ENCODE measurements at places on chromosomes 5 and 9.

GRCh38 chr9:124344291-124345050, 70.8 kb downstream of the PSMB7 start:
- DNase-seq, result no peak

- DNase-seq, result no peak
Measured at GRCh38 chr5:114447084-114447773, 85.4 kb downstream of the KCNN2 start.

DNA sequence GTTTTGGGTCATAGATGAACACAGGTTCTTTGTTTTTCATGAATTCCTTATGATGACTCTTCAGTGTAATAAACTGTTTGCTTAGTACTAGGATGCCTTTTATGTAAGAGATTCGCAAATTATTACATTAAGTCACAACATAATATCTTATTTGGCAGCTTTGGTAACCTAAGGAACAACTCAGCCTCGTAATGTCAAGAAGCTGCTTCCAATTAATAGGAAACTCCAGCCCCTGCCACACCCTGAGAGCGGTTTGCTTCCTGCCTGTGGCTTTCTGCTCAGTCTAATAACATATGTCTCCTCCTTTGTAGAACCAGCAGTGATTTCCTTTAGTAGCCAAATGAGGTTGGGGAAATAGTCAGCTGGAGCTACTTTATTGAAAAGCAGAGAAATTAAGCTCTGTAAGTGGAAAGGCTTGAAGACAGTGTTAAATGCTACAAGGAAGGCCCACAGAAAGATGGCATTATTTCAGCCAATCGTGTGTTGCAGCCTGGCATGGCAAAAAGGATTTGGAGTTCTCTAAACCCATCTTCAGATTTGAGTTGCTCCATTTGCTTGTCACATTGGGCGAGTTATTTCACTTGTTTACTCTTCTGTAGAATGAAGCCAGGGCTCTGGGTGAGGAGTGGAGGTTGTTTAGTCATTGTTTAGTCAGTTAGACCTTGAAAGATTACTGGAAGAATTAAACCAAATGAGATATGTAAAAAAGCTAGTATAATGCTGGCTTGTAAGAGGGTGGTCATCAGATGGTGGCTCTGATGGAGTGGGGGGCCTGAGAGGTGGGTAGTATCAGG, 54.1 kb downstream of the MTAP start:
- no peak for DNase-seq

DNA sequence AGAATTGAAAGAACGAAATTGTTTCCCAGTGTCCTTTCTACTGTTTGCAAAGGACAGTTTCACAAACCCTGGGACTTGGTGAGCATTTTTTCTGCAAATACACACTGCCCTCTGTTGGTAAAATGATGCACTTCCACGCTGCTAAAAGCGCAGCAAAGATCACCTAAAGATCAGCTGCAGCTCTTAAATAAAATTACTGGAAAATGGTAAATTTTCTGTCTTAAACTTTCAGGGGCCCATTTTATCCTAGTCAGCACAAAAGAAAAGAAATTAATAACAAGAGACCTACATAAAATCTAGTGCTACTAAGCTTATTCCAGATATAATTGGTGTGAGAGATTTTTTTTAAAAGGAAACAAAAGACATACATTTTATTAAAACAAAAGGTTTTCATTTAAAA, 566.0 kb downstream of the CAAP1 start:
- peak; percentile 76 for DNase-seq

- no peak for DNase-seq
Measured at GRCh38 chr5:132052520-132052919, 7.9 kb upstream of the IL3 start.

GRCh38 chr9:26081847-26082246, 403.6 kb upstream of the TUSC1 start:
- DNase-seq, result no peak

DNA sequence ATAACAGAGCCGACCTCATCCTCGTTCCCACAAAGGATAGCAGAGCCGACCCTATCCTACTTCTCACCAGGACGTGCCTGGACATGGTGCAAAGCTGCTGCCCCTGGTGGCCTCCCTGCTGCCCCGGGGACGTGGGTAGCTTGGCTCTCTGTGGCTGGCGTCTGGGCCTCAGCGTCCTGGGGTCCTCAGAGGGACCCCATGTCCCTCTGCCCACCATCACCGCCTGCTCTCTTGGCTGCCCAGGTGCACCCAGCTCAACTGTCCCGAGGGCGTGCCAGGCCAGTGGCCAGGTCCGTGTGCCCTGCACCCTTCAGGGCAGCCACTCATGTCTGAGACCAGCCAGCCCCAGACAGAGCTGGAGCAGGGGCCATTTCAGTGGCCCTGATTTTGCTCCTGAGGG, 8.5 kb downstream of the NKD2 start:
- DNase-seq, result no peak

DNA sequence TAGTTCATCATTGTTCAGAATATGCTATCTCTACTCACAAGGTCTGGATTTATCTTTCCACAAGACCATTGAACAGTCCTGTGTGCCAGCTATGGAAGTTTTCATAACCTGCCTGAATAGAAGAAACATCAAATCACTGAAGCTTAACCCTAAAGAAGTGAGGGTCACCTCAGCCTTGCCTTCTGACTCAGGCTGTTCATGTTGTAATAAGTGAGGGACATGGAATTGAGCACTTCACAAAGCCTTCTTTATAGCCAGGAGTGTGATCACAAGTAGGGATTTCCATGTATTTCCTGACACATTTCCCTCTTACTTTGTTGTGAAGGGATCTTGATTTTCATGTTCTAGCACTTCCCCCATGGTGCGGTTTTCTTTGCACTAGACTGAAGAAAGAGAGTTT, 577.5 kb upstream of the WWC1 start:
- no peak for DNase-seq

DNA sequence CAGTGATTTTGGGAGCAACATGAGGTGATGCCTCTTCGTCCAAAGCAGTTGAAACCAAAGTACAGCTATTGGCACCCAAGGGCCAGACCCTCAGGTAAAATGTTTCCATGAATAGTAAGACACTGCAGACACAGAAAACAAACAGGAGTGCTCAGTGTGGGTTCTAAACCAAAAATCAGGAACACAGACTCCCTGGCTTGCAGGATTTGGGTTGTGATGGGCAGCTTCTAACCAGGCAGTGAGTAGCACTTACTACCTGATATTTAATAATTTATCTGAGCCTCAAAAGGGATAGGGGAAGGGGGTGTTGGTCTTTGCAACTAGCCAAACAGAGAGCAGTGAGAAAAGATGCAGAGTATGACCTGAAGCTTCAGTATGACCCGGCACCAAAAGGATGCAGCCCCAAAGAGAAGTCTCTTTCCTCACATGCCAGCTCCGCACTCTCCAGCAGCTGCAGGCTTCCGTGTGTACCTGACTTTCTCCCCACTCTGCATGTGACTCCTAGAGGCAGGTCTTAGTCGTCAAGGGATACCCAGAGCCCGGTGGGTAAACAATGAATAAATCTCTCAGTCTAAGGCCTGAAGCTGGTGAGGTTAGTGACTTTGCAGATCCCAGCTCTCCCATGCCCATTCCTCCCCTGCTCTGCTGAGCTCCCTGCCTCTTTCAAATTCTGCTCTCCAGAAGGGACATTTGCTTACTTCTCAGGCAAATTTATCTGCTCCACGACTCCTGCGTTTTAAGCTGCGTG, 105.4 kb upstream of the SPOCK1 start:
- DNase-seq, result no peak

DNA sequence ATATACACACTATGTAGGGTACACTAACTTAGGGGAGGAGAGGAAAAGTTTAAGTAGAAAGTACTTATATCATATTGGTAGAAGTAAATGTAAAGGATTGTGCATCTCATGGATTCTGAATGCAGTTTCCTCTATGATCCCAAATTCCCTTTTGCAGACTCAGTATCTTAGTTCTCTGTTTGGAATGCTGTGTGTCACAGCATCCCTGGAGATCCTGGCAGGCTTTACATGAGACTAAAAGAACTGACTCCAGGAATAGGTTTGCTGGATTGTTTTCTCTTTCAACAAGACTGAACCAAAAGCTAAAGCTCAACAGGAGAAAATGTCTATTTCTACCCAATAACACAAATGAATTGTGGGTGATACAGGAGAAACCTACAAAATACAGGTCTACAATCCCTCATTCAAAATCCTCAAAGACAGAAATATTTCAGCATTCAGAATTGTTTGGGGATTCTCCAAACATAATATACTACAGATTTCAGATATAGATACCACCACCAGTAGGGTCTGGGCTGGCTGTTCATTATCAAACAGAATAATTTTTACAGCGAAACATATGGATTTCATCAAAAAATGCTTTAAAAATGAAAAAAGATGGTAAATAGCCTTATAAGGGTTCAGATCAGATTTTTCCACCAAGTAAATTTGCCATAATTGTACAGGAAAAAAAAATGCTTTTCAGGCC, 324.7 kb upstream of the GRAMD2B start:
- DNase-seq, result no peak

GRCh38 chr5:134997015-134997414, 29.3 kb downstream of the CATSPER3 start:
- DNase-seq, result no peak

DNA sequence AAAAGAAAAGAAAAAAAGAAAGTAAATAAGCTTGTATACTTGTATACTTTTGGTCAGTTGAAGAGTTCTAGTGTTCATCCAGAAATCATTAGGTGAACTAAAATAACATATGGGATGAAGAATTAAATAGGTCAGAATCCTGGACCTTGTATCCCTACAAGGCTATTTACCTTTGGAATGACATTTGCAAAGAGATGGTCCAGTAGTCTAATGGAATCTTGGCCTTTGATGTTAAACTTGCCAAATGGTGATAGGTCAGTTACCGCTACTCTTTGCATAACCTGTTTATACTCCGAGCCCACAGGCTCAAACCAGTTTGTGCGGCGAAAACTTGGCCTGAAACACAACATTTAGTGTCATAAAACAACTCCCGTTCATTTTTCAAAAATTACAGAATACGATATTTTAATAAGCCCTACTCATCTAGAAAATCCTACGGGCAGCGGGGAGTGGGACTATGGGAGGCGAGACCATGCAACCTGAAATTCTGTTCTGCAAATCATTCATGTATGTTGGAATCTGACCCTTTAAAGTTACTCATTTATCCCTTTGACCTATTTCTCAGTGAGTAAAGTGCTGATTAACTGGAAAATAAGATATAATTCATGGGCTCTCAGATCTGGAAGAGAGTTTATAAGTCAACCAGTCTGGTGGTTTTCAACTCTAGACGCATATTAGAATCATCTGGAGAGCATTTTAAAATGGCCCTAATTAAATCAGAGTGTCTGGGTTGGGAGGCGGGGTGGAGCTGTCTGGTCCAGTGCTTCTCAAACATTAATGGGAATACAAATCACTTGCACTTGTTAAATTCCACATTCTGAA, 38.6 kb downstream of the DMGDH start:
- DNase-seq, result no peak

Data from midbrain (tissue), 1 donor.